Frontal cortex (tissue), 4 donors: ENCODE measurements at places on chromosomes 13 and 19.

GRCh38 chr13:56349866-56350265, 790.9 kb upstream of the PRR20A start:
- DNase-seq = no peak

DNA sequence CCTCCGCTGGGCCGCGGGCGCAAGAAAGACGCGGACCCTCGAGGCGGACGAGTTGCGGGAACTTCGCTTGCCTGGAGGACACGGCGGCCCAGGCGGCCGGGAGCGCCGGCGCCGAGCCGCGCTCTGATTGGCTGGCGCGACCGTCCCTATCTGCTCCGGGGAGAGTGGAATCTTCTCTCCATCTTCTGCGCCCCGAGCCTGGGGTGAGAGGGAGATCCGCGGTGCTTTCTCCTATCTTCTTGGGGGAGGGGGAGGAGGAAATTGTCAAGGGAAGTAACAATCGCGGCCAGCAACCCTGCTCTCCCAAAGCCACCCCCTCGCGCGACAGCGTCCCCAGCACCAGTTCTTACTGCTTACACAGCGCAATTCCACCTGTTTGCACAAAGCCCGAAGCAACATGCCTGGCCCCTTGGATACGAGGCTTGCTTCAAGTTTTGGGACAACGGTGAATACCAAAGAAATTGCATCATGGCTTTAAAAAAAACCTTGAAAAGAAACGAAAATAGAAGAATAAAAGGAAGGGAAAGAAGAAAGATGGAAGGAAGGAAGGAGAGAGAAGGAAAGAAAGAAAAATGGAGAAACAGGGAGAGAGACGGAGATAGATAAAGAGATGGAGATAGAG, 4.8 kb downstream of the SOX21 start:
- no peak for DNase-seq

DNA sequence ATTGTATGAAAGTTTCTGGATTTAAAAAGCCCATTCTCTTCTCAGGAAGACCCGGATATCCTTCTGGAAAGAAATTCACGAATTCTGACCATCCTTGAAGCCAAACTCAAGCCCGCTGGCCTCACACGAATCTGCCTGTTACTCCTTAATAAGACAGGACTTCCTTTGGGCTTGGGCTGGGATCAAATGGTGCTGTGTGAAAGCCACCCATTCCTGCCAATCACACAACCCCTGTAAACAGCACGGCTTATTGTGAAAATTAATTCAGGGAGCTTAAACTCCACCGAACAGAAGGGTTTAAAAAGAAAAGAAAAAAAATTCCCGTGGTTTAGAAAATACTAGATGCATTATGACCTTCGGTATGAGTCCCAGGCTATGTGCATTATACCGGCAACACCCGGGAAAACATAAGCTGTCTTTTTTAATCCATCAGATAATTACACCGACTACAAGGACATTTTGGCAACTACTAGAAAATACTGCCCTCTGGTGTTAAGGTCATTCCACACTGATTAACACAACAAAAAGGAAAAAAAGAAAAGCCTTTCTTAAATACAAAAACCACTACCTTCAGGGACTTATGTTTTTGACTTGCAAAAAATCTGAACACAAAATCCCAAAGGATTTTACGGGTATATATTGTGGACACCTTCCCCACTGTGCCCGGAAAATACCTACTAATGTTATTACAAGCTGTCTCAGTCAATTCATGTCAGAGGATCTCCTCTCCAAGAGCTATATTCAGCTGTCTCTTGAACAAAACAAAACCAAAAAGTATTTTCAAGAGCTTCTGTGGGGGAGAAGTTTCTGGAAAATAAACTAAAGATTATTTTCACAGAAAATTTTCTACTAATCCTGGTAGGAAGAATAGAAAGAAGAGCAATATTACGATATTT, 76.0 kb upstream of the LSM14A start:
- no peak for DNase-seq

- no peak for DNase-seq
Observed at GRCh38 chr13:30443957-30444404, 21.7 kb downstream of the UBE2L5 start.

GRCh38 chr19:31648347-31648746, 299.1 kb upstream of the TSHZ3 start:
- no peak for DNase-seq

DNA sequence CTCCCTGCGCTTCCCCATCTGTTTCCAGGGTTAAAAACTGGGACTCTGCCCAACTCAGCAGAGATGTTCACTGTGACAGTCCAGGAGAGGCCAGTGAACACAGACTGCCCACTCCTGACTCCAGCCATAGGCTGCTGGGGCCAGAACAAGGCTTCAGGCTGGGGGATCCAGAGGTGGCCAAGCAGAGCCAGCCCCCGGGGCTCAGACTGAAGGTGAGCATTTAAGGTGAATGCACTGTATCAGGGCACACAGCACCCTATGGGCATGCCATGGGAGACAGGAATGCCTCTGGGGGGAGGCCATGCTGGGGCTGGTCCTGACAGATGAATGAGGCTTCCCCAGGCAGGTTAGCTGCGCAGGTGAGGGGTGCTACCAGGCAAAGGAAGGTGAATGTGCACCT, 96.4 kb downstream of the TUBA3C start:
- no peak for DNase-seq
